ENCODE measurements at places on chromosomes 13 and 19.

- DNase-seq = no peak
Measured at GRCh38 chr13:102038787-102039186, 363.1 kb downstream of the FGF14 start.

DNA sequence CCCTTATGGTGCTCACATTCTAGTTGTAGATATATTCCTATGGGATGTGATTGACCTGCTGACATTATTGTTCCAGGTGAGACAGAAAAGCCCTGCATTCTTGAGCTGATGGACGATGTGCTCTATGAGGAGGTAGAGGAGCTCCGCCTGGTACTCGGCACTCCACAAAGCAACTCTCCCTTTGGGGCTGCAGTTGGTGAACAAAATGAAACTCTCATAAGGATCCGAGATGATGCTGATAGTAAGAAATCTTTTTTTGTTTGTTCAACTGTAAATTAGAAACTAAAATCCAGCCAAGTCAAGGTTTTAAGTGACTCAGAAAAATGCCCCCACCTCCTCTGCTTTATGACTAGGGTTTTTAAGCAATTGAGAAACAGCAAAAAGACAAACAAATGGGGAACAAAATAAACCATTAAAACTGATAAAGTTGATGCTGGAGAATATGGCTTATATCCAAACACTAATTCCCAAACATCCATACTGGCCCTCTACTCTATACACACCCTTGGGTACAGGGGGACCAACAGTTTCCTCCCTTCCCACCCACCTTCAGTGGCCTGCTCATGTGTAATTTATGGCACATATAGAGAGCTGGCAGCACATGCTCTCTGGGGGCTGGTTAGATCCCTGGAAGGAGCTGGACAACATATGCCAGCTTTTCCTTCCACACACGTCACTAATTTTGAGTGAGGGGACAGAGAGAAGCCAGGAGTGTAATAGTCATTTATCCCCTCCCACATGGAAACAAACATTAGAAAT is 139.6 kb downstream of the STOML3 start:
- no peak for DNase-seq

GRCh38 chr13:114004420-114005205 is 30.7 kb upstream of the C13orf46 start:
- DNase-seq = no peak

DNA sequence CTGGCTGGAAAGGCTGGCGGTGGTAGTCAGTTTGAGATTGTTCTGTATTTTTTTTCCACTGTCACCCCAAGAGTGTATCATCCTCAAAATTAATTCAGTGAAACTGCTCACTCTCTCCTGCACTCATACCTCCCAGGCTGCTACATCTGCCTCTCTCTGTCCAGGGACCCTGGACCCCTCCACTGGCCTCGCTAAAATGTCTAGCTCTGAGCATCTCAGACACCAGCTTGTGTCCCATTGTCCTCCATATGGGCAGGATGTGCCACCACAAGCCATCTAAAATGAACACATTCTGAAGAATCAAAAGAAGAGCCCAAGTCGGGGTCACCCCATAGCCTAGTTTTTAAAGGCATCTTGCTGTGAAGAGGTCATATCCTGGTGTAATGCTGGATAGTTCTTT is 345.5 kb upstream of the TSHZ3 start:
- DNase-seq = no peak

GRCh38 chr13:38898481-38898880 is 92.2 kb downstream of the STOML3 start:
- no peak for DNase-seq

DNA sequence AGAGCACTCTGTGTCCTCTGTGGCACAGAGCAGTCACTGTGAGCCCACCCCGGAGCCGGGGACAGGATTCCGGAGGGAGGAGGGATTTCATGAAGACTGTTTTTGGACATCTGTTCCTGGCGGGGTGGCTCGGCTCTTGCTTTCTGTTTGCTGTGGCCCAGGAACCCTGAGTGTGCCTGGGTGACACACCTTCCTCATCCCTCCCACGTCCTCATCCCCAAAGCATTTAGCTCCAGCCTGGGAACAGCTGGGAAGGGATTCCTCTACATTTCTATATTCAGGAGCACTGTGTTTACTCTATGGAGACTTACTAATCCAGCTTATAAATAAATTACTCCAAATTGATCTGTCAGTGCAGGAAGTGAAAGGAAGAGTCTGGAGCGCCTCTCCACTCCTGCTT is 97.8 kb upstream of the UBL3 start:
- no peak for DNase-seq

DNA sequence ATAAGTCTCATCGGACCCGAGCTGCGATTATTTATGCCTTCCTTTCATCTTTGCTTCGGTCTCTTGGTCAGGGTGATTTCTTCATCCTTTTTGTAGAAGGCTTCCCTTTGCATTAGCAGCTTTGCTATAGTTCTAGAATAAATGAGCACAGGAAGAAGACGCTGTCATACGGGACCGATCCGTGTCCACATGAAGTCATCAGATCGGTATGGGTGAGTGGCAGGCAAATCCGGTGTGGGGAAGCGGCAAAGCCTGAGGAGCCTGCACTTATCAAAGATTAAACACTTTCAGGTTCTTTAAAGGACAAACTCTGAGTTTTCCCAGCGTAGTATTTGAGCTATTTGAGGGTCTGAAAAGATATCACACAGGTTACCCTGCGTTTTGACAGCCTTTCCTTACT is 119.3 kb downstream of the IRS2 start:
- no peak for DNase-seq

DNA sequence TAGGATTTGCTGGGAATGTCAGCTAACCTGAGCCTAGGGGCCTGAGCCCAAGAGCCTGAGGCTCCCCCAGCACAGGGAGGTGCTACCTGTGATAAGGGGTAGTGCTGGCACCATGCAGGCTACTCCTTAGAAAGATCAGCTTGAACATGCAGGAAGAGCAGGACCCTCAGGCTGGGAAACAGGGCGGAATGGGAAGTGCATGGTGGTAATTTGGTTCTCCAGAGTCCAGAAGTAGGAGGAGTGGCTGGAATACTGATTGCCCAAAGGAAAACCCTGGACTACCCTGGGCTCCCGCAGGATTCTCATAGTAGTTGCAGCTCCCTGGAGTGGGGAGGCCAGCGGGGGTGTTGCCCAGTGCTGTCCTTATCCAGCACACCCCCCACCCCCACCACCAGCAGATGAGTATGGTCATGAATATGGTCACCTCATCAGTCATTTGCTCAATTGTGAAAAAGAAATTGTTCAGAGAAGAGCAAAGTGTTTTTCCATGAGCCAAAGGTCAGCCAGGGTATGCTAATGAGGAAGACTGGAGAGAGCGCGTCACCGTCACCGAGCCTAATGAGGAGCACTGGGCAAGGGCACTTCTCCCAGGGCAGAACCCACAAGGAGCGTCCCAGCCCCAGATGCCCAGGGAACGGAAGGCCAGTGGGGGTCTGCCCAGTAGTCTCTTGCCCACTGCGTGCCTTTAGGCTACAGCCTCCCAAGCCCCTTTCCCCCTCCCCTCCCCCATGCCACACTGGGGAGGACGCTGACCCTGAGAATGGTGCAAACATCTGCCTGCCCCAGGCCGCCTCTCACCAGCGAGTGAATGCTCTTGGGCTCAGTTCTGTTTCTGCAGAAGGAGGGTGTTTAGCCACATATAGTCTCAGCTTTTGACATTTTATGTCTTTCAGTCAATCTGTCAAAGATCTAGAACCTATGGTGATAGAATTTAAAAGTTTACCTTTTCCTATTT is 5.3 kb downstream of the SLC25A15 start:
- DNase-seq = no peak

GRCh38 chr13:48731957-48732569 is 78.3 kb downstream of the CYSLTR2 start:
- peak; percentile 45 for DNase-seq

DNA sequence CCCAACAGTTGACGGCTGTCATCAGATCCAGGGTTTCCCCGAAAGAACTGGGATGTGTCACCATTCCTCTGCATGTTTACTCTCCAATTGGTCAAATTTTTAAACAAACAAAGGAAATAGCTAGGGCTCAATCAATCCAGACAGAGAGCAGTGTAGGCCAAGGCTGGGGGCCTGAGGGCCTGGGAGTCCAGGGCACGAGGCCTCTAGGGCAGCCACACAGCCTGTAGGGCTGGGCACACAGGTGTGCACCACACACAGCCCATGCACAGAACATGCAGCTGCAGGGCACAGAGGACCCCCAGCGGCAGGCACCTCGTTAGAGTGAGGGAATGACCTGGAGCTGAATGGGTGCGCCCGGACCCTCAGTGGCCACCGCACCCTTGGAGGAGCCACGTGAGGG is 9.5 kb downstream of the MIER2 start:
- no peak for DNase-seq

GRCh38 chr19:24140591-24140990 is 53.6 kb downstream of the ZNF254 start:
- DNase-seq = no peak

GRCh38 chr19:35774274-35775045 is 904 bp upstream of the ARHGAP33 start:
- DNase-seq = no peak

GRCh38 chr19:55486043-55486970 is 1.3 kb downstream of the NAT14 start:
- DNase-seq = no peak

DNA sequence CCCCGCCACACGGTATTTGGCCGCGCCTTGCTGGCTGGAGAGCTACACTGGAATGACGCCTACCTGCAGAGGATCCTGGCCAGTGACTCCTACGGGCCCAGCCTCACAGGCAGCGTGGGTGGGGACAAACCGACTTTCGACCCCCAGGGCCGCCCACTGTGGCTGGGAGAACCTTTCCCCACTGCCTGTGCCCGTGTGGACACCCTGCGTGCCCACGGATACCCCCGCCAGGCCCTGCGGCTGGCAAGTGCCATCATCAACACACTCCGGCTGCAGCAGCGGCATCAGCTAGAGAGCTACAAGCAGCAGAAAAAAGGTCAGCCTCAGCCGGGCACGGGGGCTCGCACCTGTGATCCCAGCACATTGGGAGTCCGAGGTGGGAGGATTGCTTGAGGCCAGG is 19.3 kb downstream of the ZSWIM4 start:
- no peak for DNase-seq

- DNase-seq = no peak
Measured at GRCh38 chr13:50691176-50691680, 152.3 kb downstream of the DLEU7 start.
